DMS79 (cell line): ENCODE measurements at places on chromosomes 2 and 18.

DNA sequence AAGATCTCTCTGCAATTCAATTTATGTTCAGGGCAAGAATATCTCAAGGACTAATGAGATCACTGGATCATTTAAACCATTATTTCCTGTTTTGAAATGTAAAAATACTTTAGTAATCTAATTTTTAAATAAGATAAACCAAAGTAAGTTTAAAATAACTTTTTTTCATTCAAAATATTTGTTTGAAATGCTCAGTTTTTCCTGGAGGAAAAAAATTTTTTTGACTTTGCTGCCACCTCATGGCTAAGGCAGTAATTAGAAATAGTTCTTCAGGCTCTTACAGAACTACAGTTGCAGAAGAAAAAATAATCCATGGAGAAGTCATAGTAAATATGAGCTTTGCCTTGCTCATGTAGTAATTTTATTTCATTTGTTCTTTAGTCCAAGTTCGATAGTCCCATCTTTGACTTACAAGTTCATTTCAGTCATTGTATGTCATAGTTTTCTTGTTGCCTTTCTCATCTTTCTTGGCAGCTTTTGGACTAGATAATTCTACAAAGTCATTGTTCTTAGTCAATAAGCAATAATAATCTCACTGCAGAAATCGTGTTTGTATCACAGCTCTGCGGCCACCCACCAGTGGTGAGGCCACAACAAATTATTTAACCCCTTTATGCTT lies 127.4 kb downstream of the DPP4 start:
- no peak for DNase-seq

DNA sequence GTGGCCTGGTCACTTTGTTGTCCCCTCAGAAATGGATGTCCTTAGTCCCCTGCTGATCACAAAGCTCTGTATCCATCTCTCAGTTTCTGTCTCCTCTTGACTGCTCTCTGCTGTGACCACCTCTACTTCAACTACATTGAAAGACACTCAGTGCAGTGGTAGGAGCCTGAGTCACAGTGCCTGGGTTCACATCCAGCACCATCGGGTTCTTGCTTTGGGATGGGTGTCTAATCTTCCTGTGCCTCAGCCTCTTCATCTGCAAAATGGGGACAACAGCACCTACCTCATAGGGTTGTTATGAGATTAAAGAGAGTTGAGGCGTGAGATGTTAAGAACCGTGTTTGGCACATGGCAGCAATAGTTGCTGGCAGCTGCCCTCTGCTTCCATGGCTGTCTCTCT lies 30.6 kb downstream of the YPEL5 start:
- DNase-seq = no peak

DNA sequence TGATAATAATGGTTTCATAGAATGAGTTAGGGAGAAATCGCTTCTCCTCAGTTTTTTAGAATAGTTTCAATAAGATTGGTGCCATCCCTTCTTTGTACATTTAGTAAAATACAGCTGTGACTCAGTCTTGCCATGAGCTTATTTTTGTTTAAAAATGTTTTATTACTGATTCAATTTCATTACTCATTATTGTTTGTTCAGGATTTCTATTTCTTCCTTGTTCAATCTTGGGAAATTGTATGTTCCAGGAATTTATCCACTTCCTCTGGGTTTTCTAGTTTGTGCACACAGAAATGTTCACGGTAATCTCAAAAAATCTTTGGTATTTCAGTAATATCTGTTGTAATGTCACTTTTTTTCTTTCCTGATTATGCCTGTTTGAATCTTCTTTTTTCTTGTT lies 371.5 kb upstream of the SETBP1 start:
- no peak for DNase-seq

DNA sequence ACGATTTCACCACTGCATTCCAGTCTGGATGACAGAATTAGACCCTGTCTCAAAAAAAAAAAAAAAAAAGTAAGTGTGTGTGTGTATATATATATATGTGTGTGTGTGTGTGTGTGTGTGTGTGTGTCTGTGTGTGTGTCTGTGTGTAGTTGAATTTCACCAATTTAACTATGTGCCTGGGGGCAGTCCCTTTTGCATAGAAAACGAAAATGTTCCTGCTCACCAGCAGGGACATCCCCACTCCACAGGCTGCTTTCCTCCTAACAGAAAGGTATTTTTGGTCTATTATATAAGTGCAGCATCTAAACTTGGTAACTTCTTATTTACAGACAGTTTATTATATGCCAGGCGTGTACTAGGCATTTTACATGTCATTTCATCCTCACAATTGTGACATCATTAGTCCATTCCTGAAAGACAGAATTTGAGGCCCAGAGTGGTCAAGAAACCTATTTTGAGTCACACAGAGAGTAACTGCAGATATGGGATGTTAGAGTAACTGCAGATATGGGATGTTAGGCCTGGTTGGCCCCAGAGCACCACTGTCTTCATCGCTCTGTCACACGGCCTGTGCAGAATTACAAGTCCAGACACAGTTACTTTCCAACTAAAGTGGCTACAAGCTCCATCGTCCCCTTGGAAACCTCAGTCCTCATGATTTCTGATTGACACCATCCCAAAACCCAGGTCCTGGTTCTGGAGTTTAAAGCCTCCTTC lies 9.3 kb upstream of the TTL start:
- no peak for DNase-seq

GRCh38 chr2:127658641-127659407 lies 12.9 kb downstream of the GPR17 start:
- DNase-seq = no peak

DNA sequence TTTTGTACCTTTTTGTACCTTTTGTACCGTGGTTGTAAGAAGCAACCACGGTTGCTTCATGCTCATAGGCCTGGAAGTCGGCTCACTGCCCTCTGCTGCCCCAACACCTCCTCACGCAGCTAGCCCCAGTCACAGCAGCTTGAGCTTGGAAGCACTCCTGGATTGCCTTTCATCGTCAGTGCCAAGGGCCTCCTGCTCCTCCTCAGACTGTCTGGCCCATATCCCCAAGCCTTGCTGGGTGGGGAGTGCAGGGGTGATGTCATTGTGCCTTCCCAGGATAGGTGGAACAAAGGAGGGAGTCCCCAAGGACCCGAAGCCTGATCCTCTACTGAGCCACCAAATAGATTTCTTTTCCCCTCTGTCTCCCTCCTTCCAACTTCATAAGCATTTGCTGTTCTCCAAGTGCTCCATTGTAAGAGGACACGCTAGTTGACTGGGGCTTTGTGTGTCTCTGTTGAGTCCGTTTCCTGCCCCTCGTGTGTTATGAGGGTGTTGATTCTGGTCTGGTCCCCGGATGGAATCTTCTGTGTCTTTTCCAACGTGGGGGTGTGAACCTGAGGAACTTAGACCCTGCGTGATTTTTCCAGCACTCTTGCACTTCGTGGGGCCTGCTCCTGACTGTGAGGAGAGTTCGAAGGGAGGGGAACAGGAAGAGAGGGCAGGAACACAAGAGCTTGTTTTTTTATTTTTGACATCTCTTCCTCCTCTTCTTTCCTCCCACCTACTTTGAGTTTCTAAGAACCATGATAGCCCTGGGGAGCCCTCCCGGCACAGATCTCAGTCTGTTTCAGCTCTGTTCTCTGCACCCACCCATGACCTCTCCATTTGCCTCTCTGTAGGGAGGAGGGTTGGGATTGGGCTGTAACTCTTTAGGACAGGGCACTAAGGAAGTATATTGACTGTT lies 127.2 kb upstream of the EML6 start:
- DNase-seq = no peak

DNA sequence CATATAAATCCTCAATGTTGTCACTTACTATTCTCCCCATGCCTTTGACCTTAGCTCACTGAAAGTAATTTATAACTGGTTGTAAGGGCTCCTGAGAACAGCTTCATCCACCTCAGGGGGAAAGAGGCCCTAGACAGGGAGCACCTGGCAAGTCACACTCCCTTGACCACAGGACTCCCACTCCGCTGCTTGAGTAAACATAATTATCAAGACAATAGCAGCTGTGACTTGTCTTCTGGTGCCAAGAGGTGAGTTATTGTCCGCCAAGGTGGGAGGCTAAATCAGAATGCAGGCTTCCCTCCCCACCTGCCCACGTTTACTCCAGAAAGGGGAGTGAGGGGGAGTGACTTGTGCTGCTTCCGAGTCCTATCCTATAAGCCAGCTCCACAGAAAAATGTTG lies 230.6 kb upstream of the LRATD1 start:
- DNase-seq = peak; percentile 95

- DNase-seq = no peak
These were observed 65.9 kb downstream of the CAB39 start for GRCh38 chr2:230778350-230779063.

GRCh38 chr2:220601674-220602073 lies 970.4 kb downstream of the EPHA4 start:
- DNase-seq = no peak

- no peak for DNase-seq
These were observed 16.8 kb downstream of the HDLBP start for GRCh38 chr2:241298673-241299072.

- DNase-seq = no peak
These were observed 8.9 kb upstream of the OSR1 start for GRCh38 chr2:19367326-19367725.
